ENCODE measurements at places on chromosomes 11 and 22.

- no peak for DNase-seq
These were observed 73.9 kb downstream of the SCUBE1 start for GRCh38 chr22:43269246-43269645.

DNA sequence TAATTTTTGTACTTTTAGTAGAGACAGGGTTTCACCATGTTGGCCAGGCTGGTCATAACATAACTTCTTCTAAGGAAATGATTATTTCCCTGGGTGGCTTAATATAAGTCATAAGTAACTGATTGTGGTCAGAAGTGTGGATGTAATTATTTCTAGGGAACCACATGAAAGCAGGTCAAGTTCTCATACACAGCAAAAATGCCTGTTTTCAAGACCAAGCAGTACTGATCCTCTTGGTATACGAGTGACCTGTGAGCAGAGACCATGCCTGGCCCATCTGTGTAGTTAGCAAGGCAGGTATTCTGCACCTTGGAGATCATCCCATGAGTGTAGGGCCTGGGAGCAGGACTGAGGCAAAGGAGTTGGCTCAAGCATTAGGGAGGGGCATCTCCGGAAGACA lies 32.5 kb upstream of the NUCB2 start:
- DNase-seq, result no peak

- no peak for DNase-seq
These were observed 21.1 kb upstream of the TTLL12 start for GRCh38 chr22:43207849-43208702.

- no peak for DNase-seq
These were observed 9.5 kb downstream of the DCHS1 start for GRCh38 chr11:6646071-6646470.

DNA sequence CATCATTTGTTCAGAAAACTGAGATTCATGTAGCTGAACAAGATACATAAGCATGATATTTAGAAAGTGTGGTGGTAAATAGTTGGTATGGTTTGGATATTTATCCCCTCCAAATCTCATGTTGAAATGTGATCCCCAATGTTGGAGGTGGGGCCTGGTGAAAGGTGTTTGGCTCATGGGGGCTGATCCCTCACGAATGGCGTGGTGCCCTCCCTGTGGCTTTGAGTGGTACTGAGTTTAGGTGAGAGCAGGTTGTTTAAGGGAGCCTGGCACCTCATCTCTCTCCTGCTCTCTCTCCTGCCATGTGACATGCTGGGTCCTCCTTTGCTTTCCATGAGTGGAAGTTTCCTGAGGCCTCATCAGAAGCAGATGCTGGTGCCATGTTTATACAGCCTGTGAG lies 48.1 kb downstream of the NXPE1 start:
- DNase-seq, result no peak

DNA sequence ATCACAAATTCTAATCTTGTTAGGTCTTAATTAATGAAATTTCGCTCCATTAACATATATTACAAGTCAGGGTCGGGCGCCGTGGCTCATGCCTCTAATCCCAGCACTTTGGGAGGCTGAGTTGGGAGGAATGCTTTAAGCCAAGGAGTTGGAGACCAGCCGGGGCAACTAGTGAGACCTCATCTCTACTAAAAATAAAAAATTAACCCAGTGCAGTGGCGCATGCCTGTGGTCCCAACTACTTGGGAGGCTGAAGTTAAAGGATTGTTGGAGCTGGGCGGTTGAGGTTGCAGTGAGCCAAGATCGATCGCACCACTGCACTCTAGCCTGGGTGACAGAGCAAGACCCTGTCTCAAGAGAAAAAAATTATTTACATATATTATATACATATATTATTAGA lies 1.9 kb downstream of the TMA7B start:
- no peak for DNase-seq

- DNase-seq, result no peak
These were observed 761.3 kb downstream of the OPCML start for GRCh38 chr11:132770829-132771530.

DNA sequence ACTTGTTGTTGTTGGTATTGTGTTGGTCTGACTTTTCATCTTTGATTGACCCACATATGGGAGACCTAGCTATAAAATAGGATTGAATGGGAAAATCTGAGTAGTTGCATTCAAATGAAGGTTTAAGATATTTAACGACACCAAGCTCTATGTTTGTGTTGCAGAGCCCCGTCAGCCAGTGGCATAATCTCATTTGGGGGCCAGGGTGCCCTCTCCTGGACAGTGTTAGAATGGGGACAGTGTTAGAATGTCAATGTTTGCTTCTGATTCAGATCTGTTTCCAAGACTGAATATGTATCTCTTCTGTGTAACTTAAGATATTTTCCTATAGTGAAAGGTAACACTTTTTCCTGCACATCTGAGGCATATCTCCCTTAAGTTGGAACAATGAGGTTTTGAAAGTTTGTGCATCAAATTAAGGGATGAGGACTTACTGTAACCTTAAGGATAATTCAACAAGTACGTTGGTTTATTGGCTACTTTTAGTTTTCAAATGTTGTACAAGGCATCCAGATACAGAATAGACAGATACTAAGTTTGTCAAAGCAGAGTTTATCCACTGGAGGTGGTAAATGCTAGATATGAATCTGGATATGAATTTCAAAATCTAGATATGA lies 5.3 kb upstream of the OR52M1 start:
- DNase-seq, result no peak

DNA sequence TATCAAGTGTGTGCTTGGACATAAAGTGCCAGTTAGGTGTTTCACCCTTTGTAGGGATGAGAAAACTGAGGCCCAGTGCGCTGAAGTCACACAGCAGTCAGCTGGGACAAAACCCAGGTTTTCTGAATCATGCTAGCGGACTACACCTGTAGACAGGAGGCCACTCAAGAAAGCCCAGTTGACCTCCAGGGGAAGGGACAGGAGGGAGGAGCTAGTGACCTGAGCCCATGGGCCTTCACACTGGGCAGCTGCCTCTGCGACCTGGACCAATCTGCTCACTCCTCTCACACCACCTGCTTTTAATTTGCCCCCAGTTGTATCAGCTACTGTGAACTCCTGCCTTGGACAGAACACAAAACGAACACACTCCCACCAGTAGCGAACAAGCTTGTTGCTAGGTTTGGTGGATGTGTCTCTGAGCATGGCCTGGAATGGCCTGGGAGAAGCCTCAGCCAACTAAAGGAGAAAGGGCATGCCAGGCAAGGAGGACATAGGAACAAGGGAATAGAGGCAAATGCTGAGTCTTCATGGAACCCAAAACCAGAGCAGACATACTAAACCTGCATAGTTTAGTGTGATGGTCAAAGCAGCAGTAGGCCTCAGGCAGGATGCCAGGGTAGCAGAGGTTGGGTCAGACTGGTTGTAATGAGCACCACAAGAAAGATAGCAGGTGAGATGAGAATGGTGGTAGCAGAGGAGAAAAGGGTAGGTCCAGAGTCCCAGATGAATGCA lies 7.2 kb downstream of the LMO1 start:
- DNase-seq, result peak; percentile 11

GRCh38 chr22:19760058-19760950 lies at the start of gene TBX1:
TBX1 (plus strand) TSS chr22:19760778; CDS start chr22:19760844, 66 bp downstream.
- DNase-seq, result no peak

DNA sequence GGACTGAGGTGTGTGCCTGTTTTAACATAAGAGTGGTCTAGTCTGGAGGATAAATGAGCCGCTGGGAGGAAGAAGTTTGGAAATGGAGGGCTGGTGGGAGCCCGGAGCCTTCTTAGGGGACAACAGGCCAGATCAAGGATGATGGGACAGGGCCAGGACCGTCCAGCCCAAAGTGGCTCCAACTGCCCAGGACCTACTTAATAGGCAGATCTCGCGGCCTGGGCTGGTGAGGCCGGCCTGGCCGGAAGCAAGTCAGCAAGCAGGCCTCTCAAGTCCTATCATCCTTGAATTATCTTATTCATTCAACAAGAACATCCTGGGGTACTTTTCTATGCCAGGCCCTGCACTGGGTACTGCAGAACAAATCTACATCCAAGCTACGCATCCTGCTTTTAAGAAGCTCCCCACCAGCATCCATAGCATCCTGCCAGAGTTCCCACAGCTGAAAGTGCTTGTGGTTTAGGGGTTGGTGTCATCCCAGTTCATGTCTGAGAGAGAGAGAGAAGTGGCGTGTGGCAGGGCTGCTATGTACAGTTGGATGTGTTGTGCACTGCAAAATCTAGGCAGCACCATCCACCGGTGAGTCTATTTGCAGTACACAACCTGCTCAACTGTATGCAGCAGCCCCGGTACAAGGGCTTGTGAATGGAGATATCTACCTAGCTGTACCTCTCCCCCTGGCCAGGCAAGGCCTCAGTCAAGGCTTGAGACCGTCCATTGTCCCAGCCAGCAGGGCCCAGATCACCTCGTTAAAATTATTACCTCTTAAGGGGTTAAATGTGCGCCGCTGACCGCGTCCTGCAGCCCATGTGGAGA lies 82.1 kb downstream of the FBLN1 start:
- DNase-seq, result peak; percentile 59

DNA sequence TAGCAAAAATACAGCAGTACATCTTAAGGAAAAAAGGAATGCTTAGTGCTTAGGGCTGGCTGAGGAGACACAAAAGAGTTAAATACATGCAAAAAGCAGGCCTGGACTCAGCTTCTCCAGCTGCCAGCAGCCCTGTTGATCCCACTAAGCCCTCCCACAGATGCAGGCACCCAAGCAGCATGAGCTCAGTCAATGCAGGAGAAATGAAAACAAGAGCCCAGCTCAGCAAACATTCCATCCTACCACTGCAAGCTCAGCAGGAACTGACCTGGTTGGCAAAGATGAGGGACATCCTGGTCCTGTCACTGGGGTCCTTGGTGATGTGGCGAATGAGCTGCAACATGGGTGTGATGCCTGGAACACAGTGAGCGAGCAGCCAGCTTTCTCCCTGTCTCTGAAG lies 5.8 kb downstream of the CYB5R2 start:
- no peak for DNase-seq

GRCh38 chr11:35796562-35796961 lies 134.0 kb downstream of the TRIM44 start:
- no peak for DNase-seq

DNA sequence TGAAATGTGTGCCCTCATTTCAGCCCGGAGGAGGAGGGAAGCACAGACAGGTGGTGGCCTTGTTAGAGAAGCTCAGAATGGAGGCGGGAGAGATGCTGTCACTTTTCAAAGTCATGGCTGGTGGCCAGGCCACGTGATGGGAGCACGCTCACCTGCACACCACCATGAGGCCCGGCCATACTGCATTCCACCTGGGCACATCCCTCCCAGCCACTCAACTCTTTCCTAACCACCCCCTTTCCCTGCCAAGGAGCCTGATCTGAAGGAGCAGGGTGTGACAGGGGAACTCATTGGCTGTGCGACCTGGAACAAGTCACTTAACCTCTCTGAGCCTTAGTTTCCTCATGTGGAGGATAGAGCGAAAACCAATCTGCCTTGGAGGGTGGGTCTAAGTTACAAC lies 364.5 kb downstream of the CTTN start:
- no peak for DNase-seq

- no peak for DNase-seq
These were observed 252.7 kb downstream of the CASP12 start for GRCh38 chr11:104645261-104646222.

- peak; percentile 52 for DNase-seq
These were observed 7.2 kb downstream of the UCP2 start for GRCh38 chr11:73975479-73975757.

- peak; percentile 97 for DNase-seq
These were observed 814 bp downstream of the NPAS4 start for GRCh38 chr11:66421492-66422205.

DNA sequence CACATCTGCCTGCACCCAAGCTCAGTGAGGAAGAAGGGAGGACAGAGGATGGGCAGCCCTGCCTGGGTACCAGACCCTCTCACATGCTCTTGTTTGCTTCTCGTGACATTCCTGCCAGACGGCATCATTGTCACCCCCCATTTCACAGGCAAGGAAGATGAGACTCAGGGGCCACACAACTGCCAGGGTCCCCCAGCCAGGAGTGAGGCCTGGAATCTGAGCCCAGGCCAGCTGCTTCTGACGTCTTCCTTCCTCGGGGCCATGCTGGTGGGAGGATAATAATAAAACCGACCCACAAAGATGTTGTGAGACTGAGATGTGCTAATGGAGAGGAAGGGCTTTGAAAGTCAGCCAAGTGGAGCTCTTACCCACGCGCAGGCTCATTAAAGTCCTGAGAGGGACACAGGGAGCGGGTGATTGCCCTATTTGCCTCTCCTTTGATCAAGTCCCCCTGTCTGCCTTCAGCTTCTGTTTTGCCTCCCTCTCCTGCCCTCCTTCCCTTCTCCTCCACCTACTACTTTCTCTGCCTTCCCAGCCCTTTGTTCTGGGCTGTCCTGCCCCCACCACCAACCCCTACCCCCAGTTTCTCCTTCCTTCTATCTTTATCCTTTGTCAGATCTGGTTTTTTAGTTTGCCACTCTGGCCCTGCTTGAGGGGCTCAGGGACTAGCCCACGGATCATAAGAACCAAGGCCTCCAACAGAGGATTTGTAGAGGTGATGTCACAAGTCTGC lies 62.7 kb downstream of the MCM5 start:
- no peak for DNase-seq

DNA sequence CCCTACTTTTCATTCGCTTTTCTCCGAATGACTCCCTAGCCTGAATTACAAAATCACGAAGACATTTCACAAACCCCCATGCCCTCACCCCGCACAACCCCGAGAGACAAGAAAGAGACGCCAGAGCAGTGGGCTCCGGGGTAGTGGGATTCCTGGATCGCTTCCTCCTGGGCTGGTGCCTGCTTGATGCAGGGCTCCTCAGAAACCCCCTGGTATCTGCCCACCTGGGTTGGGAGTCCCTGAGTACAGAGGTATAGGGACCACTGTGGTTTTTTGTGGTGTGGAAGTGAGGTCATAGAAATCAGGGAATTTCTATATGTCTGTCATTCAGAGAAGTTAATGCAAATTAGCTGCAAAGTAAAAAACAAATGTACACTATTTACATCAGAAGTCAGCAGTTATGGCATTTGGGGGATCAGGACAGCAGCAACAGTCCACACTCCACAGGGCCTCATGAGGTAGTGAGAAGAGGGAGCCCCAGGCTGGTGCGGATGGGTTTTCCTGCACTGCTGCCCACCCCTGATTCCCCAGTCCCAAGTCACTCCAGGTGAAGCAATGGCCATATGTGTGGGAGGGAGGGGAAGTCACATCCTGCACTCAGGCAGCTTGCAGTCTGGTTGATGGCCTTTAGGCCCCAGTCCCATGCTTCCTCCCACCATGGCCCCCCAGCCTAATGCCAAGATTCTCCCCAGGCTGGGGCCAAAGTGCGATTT lies 39.6 kb downstream of the BUD13 start:
- DNase-seq, result no peak

DNA sequence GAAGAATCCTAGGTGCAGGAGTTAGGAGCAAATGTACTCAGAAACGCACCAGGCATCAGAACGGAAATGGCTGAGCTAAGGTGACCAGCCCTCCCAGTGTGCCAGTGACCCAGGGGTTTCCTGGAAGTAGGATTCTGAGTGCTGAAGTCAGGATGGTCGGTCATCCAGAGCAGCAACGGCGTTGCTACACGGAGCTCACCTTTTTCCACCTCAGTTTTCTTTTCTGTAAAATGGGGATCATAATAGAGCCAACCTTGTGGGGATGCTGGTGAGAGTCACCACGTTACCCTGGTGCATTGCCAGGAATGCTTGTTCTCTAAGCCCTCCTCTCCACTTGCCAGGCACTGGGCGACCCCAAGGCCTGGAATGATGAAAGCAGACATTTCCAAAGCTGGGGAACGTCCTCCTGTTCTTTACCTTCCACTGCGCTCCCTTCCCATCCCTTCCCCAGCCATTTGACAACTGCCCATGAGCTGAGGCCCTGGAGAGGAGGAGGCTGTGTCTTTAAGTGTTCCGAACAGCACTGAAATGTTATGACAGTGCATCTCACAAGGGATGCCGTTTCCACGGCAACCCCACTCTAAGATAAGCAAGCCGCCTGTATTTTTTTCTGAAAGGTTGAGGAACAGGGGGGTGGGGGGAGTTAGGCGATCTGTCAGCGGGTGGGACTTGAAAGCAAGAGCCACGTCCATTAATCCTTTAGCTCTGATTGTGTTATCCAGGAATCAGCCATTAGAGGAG lies 66.8 kb downstream of the TSPAN18 start:
- no peak for DNase-seq

Data from posterior cingulate gyrus (tissue), 11 donors.